Stimulated activated effector memory CD8-positive, alpha-beta T cell treated with anti-CD3 and anti-CD28 coated beads, Interleukin-12 subunit alpha, Interleukin-12 subunit beta, amount 100 ng/mL, for 72 hours (primary cell): ENCODE measurements at places on chromosomes 7 and 10.

DNA sequence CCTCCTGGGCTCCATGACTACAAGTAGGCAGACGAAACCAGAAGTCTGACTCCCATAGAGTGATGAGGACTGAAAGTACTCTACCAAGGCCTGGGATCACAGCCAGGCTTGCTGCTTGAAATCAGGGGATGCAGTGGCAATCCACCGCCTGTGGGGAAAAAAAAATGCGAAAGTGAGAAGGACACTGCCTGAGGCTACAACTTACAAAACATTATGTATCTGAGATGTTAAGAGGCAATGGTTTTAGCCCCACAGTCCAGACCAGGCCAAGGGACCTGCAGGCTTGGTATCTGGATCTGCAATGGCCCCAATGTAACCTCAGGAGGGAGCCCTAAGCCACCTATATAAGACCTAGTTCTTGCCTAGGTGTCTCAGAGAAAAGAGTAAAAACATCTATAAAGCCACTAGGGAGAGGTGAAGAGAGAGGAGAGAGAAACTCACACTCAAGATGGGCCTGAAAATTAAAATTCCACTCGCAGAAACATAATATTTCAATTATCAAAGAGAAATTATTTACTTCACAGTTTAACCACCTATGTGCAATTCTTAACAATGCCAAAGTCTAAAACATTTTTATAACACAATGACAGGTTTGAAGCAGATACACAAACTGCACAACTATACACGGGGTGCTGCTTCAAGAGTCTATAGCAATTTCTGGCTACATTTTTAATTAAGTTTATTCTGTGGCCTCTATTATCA, 13.9 kb downstream of the DNAJC1 start:
- DNase-seq: no peak

- no peak for DNase-seq
Observed at GRCh38 chr7:64359543-64359942, 45.8 kb downstream of the ZNF736 start.

GRCh38 chr10:69628891-69629290, 1.2 kb upstream of the FAM241B start:
- no peak for DNase-seq

DNA sequence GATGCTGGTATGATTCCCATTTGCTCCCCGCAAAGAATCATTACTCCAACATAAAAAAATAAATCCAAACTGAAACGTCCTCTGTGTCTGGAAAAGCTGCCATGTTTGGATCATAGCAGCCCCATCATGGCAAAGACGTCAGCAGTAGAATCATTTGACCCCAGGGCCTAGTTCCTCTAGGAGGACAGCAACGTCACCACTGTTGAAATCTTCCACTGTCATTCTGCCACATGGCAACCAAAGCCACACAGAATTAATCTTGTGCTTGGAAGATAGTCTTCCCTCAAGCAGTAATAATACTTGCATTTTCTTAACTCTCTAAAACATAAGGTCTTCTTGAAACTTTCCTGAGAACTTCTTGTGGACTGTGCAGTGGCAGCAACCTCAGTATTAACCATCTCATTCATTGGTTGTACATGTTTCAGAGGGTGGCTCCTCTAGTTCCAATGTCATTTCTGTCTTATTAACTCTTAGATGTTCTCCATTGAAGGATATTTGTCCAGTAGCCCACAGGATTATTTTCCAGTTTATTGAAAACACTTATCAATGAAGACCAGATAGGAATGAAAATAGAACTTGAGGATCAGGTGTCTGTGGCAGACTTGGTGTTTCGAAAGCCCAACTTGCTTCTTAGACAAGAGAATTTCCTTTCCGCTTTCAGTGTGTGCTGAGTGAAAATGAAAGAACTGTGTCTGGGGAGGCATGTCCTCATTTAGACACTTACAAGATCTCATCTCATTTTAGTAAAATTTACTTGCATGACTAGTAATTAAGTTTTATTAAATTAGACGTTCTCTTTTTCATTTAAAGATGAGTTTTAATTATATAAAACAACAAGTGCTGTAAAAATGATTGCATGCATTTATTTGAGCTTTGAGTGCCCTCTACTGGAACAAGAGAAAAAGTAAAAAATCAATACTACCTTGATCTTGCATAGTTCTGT, 28.9 kb upstream of the INHBA start:
- DNase-seq: no peak

DNA sequence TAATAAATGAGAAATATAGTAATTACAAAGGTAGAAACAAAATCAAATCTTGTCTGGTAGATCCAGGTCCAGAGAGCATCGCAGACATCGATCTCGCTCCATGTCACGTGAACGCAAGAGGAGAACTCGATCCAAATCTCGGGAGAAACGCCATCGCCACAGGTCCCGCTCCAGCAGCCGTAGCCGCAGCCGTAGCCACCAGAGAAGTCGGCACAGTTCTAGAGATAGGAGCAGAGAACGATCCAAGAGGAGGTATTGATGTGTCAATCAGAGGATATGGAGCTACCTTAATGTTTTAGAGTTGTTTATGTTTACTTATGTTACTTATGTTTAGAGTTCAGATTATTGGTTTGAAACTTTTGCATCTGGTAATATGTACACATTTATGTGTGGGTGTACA, 57.8 kb downstream of the LUC7L2 start:
- DNase-seq: no peak

DNA sequence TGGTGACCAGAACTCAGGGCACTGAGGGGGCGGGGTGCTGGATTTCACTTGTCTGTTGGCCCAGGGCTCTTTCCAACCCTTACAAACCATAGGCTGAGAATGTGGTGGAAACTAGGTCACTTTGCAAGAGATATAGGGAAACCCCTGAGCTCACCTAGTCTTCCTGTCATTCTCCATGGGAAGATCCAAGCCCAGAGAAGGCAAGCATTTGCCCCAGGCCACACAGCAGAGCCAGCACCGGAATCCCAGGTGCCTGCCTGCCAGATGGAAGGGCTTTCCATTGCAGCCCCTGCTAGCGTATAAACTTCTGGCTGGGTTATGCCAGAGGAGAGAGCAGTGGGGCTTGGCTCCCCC, 427 bp downstream of the PYROXD2 start:
- DNase-seq: no peak

- no peak for DNase-seq
Observed at GRCh38 chr7:29077854-29078253, 68.5 kb downstream of the CPVL start.

GRCh38 chr7:3754493-3755341, 453.7 kb downstream of the SDK1 start:
- DNase-seq: no peak

GRCh38 chr7:159017741-159018140, 126.9 kb downstream of the VIPR2 start:
- DNase-seq: no peak

DNA sequence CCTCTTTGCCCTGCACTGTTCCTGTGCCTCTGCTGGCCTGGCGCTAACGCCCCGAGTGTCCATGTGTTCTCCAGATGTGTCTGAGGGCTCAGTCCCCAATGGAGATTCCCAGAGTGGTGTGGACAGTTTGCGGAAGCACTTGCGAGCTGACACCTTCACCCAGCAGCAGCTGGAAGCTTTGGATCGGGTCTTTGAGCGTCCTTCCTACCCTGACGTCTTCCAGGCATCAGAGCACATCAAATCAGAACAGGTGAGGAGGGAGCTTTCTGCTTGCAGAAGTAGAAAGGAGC, 60.9 kb downstream of the PAX2 start:
- no peak for DNase-seq

DNA sequence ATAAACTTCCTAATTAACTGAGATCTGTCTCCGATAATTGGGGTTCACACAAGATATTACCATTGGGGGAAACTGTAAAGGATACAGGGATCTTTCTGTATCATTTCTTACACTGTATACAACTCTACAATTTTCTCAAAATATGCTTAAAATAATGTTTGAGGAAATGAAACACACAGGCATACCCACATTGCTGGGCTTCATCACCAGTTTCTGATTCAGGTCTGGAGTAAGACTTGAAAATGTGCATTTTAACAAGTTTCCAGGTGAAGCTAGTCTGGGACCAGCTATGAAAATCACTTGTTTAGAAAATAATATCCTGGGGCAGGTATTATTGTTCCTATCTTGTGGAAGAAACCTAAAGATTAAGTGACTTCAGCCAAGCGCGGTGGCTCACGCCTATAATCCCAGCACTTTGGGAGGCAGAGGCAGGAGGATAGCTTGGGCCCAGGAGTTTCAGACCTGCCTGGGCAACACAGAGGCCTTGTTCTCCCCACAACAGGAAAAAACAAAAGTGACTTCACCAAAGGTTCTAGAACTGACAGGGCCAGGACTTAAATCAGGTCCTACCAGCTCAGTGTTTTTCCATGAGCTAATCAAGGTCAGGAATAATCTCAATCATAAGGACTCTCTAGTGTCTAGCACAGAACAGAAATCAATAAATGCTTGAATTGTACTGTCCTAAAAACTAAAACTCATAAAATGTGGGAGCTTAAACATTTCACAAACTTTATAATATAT, 12.6 kb downstream of the TOMM7 start:
- DNase-seq: no peak

GRCh38 chr10:83577421-83577820, 561.9 kb upstream of the GHITM start:
- DNase-seq: no peak

DNA sequence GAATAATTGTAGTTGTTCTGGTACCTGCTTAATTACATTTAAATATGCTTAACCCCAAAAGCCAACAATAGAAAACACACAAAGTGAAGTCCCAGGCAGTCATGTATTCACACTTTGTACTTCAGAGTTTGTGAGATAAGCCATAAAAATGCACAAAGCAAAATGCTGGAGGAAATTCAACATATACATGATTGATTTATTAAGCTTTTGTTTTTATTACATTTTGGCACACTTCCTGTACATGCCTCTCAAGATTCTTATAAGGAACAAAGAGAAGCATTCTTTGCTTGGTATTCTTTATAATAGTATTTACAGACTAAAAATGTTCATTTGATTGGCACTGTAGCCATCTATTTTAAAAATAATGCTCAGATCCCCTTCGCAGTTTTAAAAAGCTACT, 107.7 kb upstream of the ANK3 start:
- DNase-seq: no peak

- DNase-seq: peak; percentile 60
Observed at GRCh38 chr10:16521311-16522016, at the start of gene C1QL3. Gene C1QL3, minus strand, starts transcription at chr10:16521879. Its CDS starts 814 bp downstream, at chr10:16521065.

DNA sequence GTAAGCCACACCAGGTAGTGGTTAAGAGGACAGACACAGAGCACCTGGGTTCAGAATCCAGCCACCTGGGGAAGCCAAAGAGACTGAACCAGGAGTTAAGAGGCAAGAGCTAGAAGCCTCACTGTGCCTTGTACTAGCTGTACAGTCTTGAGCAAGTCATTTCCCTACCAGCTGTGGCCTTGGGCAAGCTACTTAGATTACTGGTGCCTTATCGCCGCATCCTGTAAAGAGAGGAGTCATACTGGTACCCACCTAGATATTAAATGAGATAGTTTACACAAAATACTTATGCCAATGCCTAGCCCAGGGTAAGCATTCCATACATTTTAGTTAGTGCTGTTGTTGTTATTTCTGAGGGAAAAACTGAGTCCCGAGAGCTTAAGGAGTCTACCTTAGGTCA, 47.7 kb downstream of the HABP2 start:
- DNase-seq: no peak

DNA sequence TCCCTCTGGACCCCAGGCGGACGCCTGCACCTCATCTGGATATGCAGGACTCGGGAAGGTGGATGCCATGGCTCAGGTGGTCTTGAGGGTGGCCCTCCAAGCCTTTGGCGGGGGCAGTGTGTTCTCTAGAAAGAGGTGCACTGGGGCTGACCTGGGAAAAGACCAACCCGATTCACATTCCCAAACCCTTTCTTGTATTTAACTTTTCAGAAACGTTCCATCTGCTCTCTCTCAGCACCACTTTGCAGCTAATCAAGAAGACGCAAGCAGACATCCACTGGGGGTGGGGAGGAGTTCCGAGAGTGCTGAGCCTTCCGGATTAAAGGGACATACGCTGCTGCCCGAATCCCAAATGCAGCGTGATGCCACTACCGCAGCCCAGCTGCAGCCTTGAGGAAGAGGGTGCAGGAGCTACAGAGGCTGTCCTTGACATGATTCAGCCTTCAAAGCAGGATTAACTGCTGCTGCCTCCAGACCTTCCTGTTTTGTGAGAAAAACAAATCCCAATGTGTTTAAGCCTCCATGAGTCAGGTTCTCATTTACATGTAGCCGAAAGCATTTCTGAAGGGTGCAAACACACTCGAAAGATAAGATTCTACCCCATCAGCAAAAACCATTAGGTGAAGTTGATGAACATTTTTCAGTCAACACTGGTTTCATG, 39.9 kb downstream of the RBM17 start:
- no peak for DNase-seq

GRCh38 chr7:68977385-68978055, 620.8 kb upstream of the AUTS2 start:
- DNase-seq: no peak

GRCh38 chr10:10796774-10797415, 220.8 kb upstream of the CELF2 start:
- DNase-seq: no peak

- DNase-seq: no peak
Observed at GRCh38 chr7:50190776-50191175, 97.7 kb upstream of the ZPBP start.

DNA sequence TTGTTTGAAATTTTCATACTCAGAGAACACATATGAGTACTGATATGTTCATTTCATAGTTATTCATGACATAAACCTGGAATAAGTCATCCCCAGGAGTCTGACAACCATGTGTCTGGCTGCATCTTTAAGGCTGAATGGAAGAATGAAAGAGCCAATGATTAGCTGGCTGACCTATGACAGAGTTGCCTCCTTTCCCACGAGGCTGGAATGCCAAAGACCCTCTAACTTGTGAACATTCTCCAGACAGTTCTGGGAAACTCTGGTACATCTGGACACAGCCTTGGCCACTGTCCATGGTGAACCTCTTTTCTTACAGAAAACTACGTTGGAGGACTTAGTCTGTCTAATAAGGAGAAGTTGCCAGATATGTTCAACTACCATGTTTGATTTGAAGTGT, 380.8 kb upstream of the MKI67 start:
- no peak for DNase-seq

DNA sequence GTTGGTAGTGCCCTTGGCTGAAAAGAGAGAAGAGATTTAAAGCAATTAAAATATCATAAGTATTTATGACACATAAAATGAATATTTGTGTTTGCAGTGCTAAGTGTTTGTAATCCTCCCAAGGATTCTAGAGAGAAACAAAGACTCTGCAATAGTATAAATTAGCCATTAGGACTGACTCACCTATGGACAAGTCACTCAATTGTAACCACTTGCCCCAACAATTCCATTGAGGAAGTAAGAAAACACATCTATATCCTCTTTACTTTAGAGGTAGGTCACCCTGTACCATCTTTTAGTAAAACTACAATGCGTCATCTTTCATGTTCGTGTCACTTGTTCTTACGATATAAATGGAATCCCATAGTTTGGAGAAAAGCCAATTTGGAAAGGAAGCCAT, 85.7 kb upstream of the INHBA start:
- no peak for DNase-seq

DNA sequence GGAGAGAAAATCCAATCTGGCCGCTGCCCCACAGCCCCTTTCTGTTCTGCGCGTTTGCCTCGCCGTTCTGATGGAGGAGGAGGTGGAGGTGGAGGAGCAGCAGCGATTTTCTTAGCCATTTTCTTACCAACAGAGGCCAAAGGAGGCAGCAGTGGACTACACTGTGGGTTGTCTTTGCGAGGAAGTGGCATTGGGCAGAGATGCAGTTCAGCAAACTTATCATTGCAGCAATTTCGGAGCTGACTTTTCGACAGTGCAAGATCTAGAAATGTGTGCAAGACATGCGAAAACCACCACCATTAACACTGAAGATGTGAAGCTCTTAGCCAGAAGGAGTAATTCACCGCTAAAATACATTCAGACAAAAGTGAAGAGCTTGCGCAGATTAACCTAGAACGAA, 1.9 kb upstream of the ARL4A start:
- no peak for DNase-seq
